ENCODE measurements at places on chromosomes 4 and X.

DNA sequence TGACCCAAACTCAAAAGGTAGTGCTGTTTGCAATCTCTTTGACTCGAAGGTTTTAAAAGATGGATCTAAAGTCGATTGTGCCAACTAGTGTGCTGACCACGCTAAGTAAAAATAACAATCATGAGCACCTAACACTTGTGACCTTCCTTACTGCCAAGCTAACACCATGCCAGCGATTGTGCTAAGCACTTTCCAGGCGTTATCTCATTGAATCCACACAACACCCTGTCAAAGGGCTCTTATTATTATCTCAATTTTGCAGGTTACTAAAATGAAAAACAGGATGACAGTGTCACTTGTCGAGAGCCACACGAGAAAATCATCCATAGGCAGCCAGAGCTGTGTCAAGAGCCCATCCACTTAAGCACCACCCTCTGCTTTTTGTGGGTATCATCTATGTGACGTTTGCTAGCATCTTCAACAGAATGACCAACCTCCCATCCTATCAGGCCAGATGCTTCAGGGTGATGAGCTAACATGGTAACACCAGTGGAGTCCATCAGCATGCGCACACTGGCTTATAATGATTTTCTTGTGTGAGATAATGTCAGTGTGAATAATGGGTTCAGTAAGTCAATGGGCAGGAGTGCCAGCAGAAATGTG is 893 bp upstream of the GAB3 start:
- no peak for ATAC-seq

DNA sequence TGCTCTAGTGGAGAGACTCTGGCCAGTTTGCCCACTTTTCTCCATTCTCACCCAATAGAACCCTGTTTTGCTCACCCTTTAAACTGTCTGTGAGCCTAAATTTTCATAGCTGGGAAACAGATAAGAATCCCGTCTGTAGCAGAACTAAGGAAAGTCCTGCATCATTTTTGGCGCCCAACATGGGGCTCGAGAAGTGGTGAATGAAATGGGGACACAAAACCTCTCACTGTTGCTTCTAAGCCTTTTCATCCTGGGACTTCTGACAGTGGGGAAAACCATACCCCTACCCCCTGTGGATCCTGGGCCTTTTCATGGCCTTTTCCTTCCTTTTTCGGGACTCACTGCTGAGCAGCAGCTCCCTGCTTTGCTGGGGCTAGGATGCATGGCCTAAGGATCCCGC is 189.9 kb downstream of the INPP4B start:
- ATAC-seq: no peak

GRCh38 chrX:150060406-150060805 is 122.1 kb upstream of the EOLA2 start:
- ATAC-seq: no peak

- peak; percentile 94 for ATAC-seq
Measured at GRCh38 chr4:145618932-145619638, at the start of gene MMAA. TSS of gene MMAA (plus strand) at chr4:145619385. CDS start at chr4:145639140, 19,755 bp downstream.

DNA sequence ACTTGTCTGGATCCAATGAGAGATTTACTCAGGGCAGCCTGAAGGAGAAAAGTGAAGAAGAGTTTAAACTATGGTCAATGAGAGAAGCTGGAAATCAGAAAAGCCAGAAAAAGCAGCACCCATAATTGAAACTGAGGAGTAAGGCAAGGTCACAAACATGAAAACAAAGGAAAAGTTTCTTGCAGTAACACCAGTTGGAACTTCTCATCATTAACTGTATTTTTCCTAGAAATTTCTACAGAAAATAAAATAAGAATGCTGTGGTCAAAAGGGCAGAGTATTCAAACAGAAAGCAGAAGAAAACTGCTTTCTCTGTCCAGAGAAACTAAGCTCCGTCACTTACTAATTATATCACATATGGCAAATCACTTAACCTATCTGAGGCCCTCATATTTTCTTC is 102.2 kb downstream of the OR13H1 start:
- no peak for ATAC-seq

DNA sequence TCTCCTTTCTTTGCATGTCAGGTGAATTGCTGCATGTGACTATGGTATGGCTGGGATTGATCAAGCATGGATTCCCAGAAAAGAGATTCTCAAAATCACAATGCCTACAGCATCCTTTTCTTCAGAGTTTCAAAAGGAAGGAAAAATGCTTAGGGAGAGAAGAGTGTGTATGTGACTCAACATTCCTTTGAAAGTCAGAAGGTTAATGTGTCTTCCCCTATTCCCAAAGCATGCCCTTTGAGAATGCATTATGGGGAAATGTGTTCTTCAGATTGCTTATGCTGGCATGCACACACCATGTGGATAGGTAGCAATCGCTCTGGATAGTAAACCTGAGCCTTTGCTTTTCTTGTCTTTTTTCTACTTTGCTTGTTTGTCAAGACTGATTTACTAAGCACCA is 78.5 kb downstream of the ELOVL6 start:
- ATAC-seq: no peak

DNA sequence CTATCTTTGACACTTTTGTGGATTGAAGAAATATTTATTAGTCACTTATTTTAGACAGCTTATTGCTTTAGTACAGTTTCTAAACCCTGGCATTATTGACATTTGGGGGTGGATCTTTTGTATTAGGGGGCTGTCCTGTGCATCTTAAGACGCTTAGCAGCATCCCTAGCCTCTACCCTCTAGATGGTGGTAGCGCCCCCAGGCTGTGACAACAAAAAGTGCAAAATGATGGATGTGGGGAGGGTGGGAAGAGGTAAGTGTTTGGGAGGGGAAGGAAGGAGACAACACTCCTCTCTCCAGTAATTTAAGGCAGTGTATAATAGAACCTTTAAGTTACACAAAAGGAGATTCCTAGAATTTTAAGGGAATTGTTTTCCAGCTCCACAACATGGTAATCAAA is 1210.6 kb downstream of the C4orf33 start:
- no peak for ATAC-seq

- ATAC-seq: no peak
Measured at GRCh38 chr4:10100734-10101216, 15.8 kb downstream of the WDR1 start.

GRCh38 chrX:33434256-33435092 is 223.1 kb upstream of the DMD start:
- ATAC-seq: no peak

DNA sequence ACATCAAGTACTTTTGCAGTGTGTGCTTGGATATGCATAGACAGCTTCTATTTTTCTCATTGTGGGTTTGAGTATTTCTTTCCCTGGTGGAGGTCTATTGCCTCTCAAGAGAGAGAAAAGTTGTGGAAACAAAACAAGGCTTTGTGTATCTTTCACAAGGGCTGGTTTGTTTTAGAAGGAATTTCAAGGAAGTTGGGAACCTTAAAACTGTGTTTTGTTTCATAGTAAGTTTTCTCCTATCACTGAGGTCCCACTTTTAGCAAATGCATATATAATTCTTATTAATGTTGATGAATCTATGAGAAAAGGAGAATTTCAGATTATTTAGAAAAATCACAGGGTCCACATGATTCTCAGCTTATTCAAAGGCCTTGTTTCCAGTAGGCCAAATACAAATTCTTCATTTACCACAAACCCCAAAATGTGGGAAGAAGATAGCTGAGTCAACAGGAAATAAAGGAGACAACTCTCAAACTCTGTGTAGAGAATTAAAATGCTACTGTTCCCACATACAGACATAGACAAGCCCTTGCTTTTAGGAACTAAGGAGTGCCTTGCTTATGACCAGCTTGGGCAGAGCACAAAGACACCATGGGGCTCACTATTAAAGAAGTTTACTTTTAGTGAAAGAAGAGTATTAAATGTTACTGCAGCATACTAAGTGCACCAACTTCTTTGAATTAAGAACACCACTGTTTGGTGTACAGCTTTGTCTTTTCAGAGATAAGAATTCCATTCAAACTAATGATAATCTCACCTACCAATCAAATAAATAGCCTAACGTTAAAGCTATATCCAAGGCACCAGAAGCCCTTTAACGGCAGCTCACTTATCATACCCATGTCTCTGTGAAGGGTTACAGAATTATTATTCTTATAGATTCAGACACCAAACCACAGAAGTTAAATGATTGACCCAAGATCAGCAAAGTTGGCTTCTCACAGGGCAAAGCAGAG is 177.4 kb upstream of the LEF1 start:
- ATAC-seq: no peak

- no peak for ATAC-seq
Measured at GRCh38 chr4:19703391-19703790, 548.3 kb upstream of the SLIT2 start.

DNA sequence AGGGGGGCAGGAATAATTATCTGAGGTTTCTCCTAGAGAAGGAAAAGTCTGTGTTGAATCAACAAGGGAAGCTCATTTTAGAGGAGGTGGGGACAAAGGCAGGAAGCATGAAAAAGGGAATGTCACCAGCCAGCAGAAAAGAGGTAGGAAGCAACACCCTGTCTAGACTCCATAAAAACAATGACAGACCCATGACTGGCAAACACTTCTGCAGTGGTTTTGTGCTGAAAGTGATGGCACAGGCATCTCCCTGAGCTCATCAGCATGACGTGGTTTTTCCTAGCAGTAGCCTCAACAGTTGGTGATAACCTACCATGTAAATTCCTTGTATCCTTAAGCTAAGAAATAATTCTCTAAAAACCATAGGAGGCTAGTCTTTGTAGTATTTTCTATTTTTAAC is 110.7 kb upstream of the GALNT7 start:
- no peak for ATAC-seq

GRCh38 chr4:40723728-40724127 is 26.0 kb upstream of the NSUN7 start:
- ATAC-seq: no peak

DNA sequence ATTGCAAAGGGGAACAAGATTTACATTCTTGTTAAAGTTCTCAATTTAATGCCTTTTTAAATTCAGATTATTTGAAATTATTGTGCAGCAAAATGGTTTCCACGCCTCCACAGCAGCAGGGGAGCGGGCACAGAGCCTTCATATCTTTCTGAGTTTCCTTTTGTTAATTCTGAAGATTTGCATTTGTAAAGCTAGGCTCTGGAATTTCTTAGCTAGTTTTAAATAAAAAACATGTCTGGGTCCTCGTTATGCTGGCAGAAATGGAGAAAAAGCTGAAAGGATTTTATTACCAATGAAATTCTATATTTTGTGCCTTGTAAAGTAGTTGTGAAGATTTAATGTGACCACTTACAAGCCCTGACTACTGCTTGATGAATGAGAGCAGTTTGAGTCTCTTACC is 40.8 kb upstream of the MAGED1 start:
- no peak for ATAC-seq

- ATAC-seq: no peak
Measured at GRCh38 chr4:121009578-121010478, 62.5 kb downstream of the NDNF start.

DNA sequence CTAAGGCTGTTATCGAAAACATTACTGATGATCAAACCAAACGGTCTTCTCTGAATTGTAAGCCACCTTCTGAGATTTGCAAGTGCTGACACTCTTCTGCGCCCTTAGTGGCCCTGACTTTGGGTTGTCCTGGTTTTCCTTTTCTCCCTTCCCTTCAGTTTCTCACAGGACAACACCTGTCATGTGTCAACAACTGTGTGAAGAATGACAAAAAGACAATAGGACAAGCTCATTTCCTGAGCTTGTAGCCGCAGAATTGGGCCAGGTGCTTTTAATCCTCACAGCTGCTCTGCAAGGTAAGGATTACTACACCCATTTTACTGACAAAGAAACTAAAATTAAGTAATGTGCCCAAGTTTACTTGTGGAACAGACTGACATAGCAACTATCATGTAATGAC is 44.9 kb upstream of the TXK start:
- ATAC-seq: no peak

GRCh38 chr4:173536808-173537429 is 6.9 kb upstream of the HAND2 start:
- no peak for ATAC-seq

- ATAC-seq: no peak
Measured at GRCh38 chr4:635851-636627, 10.7 kb downstream of the PDE6B start.

DNA sequence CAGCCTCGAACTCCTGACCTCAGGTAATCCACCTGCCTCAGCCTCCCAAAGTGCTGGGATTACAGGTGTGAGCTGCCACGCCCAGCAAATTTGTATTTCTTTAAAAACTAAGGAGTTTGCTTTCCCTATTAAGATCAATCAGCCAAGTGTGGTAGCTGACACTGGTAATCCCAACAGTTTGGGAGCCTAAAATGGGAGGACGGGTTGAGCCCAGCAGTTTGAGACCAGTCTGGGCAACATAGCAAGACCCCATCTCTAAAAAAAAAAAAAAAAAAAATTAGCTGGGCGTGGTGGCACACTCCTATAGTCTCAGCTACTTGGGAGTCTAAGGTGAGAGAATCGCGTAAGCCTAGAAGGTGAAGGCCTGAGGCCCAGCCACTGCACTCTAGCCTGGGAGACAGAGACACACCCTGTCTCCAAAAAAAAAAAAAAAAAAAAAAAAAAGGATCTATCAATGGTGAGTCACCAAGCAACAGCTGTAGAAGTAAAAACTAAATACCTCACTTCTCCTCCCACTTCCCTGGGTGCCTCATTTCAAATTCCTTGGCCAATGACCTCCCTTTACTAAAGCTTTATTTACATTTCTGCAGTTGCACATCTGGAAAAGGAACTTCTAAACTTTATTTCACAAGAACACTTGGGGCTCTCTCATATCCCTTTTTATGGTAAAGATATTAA is 54.5 kb downstream of the LDB2 start:
- ATAC-seq: no peak

- ATAC-seq: no peak
Measured at GRCh38 chr4:5120468-5120867, 69.2 kb downstream of the STK32B start.

GRCh38 chr4:60846678-60847077 is 353.4 kb upstream of the ADGRL3 start:
- no peak for ATAC-seq

DNA sequence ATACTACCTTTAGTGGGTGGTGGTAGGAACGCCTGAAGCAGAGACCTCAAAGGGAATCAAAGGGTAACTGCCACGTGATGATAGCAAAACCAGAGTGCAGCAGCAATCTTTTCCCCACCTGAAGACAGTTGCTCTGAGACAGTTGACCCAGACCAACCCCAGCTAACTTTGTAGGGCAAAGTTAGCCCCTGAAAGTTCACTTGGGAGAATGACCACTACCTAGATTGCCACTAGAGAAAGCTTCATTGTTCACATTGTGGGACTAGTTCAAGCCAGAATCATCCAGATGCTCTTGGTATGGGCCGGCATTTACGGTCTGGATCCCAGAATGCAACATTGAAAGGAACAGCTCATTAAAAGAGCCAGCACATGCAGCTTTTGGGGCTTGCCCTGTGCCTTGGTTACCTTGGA is 4.1 kb downstream of the SEPTIN6 start:
- ATAC-seq: peak; percentile 30

All from activated CD4-positive, CD25-positive, alpha-beta regulatory T cell treated with anti-CD3 and anti-CD28 coated beads, Interleukin-2, amount 50 U/mL, for 24 hours (primary cell).